ENCODE measurements at places on chromosomes 1 and 21.

DNA sequence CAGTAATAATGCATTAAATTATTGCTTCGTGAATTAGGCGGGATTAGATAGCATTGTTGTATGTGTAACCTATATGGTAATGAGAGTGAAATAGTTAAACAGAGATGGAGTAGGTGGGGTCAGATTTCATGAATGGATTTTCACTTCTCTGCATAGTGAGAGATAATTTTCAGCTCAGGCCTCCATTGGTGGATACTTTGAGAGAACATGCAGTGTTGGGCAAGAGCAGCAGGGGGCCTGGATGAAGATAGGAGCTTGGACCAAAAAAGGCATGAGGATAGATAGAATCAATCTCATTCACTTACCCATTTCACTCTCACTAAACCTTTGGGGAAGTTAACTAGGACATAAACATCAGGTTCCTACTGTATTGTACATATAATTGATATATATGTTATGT is 39.5 kb upstream of the C1orf87 start:
- DNase-seq = no peak

DNA sequence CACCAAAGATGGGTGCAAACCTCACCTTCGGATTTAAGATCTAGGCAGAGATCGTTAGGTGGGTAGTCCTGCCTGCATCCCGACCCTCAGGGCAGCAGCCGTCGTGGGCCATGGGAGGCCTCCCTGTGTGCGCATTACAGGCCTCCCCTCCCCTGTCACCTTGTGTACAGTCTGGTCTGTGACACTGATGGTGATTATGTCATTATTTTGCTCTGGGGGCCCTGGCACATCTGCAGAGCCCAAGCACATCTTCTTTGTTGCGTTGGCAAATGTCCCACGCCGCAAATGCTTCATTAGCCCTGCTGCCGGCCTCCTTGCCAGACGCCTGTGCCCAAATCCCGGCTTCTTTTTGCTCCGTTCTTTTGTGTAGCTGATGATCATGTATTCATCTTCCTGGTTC is 31.7 kb downstream of the PROX1 start:
- DNase-seq = no peak

DNA sequence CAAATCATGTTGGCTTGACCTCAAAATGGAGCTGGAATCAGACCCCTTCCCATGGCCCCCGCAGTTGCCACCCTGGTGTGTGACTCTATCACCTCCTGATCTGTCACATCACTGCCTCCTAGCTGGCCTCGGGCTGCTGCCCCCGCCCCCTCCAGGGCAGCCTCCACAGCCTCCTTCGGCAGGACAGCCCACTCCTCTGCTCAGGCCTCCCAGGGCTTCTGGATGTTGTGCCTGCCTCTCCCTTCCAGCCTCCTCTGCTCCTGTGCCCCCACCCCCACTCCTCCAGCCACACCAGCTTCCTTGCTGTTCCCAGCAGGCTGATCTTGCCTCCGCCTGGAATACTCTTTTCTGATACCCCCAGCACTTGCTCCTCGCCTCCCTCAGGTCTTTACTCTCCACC is 134.4 kb upstream of the EDN2 start:
- no peak for DNase-seq

DNA sequence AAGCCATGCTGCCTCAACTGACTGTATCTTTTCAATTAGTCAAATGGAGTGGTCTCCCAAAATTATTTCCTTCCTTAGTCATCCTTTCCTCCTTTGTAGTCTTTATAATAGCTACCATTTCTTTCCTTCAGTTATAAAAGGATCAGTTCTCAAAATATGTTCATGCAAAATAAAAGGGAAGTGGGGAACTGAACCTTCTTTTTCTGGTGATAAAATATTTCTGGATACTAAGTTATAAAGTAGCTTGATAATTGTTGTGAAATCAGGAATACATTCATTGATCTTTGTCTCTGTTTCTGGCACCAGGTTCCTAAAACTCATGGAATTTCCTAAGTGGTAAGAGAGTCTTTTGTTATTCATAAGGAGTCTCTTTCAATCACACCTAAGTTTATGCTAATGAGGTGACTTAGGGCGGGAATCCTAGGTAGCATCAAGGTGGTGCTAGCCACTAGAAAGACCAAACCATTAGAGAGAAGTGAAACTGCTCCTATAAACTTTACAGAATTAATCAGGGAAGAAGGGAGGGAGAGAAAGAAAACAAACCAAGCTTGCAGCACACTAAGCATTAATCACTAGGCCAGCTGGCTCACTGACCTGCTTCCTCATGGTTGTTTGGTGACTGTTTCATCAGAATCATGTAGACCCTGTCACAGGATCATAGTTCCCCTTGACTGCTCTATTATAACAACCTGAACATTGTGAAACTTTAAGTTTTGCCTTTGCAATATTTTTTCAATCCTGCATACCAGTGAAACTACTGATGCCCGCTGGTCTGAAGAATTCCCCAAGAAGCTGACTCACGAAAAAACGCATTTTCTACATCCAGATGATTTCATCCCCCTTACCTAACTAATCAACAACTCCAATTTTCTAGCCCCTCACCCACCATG is 161.6 kb upstream of the PTBP2 start:
- no peak for DNase-seq

- DNase-seq = no peak
These were observed 1.2 kb downstream of the ABCB10 start for GRCh38 chr1:229557200-229557850.

- DNase-seq = no peak
These were observed 28.3 kb downstream of the HEATR1 start for GRCh38 chr1:236576004-236576403.

DNA sequence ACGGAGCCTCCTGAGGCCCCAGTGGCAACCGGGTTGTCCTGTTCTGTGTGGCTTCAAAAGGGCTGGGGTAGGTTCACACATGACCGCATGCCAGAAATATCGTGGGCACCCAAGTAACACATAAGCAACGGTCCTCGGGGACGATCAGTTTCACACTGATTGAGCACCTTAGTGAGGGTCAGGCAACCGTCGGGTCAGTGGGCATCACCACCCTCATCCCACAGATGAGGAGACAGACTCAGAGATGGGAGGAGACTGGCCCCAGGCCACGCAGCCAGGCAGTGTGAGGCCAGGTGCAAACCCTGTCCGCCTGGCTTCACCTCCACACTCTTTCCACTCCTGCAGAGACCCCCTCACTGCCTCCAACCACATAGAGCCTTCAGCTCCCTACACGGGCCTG is 309.8 kb downstream of the MATN1 start:
- DNase-seq = no peak

GRCh38 chr1:51847294-51847920 is 31.1 kb downstream of the NRDC start:
- DNase-seq = no peak

DNA sequence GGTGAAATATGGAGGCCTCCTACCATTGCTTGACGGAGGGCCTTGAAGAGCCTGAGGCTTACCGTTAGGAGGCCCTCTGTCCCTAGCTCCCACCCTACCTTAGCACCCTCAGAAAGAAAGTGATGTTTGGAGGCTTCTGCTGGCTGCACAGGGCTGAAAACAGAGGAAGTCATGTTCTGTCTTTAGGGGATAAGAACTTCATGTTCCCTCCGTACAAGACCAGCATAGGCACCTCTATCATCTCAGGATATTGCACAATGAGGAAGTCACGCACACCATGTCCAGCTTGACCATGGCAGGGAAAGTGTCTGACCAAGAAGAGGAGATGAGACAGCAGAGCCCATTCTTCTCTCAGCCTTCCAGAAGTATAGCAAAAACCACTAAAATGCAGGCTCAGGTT is 13.8 kb downstream of the ADORA3 start:
- DNase-seq = no peak

- DNase-seq = peak; percentile 84
These were observed 26.9 kb upstream of the RAP1A start for GRCh38 chr1:111592389-111593361.

DNA sequence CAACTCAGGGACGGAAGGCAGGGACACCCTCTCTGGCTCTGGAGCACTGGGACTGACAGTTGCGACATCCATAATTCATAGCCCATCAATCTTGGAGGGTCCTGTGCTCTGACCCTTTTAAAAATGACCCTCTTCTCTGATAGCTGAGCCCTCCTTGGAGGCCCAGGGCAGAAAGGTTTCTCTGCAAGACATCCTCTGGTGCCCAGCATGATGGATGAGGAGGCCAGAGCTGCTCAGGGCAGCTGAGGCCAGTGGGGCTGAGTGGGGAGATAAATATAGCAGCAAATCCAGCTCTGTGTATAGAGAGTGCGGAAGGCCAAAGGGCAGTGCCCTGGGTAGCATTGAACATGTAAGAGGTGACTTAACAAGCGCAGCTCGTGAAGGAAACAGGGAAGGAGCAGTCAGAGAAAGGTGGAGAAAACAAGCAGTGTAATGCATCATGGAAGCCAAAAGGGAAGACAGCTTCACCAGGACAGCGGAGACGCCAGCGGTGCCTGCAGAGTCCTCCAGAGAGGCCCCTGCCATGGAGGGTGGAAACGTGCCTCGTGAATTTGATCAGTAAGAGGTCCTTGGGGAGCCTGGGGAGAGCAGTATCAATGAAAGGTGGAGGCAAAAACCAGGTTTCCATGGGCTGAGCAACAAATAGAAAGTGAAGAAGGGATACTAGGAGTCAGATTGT is 50.4 kb upstream of the FMOD start:
- DNase-seq = no peak

GRCh38 chr1:42318601-42319000 is 16.4 kb downstream of the FOXJ3 start:
- DNase-seq = no peak

DNA sequence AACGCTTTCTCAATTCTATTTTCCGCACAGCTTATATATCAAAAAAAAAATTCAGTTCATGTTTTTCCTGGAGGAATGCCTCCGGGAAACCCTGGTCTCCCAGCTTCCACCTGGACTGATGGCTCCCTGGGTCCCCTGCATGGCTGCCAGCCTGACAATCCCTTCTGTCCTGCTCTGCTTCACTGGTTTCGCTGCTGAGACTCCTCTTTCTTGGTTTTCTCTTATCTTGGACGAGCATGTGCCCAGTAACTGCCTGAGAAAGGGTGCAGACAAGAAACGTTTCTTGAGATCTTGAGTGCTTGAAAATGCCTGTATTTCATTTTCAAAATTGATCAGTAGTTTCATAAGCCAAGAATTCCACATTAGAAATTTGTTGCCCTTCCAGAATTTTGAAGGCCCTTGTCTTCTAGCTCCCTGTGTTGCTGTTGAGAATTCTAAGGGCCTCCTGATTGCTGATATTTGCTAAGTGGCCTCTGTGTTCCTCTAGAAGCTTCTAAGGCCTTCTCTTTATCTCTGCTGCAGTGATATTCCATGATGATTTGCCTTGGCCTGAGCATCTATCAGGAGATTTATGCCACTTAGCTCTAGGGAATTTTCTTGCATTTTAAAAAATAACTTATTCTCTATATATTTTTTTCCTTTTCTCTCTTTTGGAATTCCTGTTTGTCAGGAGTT is 44.7 kb downstream of the ETS2 start:
- no peak for DNase-seq

- no peak for DNase-seq
These were observed 255.9 kb downstream of the NFIA start for GRCh38 chr1:61337981-61338848.

GRCh38 chr1:204970937-204971336 is 72.1 kb upstream of the CNTN2 start:
- no peak for DNase-seq

GRCh38 chr1:10128101-10128765 is 82.1 kb upstream of the KIF1B start:
- DNase-seq = no peak

GRCh38 chr1:206946261-206946660 is at the start of gene PIGR:
Gene PIGR, minus strand, starts transcription at chr1:206946466. Its CDS starts 5,935 bp downstream, at chr1:206940531.
- no peak for DNase-seq

GRCh38 chr21:27196651-27197050 is 229.8 kb upstream of the ADAMTS5 start:
- DNase-seq = no peak

DNA sequence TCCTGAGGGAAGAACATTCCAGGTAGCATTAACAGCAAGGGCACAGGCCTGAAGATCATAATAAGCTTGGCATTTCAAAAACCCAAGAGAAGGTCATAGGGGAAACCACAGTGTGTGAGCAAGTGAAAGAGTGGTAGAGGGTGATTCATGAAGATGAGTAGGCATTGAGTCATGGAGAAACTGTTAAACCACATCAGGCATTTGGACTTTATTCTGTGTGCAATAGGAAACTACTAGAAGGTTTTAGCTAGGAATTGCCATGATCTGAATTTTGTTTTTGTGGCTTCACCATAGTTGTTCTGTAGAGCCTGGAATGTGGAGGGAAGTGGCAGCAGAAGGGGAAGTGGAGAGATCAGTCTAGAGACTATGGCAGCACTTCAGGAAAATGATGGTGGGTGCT is 359.0 kb upstream of the PTBP2 start:
- no peak for DNase-seq

GRCh38 chr1:174296309-174296708 is 137.0 kb downstream of the RABGAP1L start:
- no peak for DNase-seq

GRCh38 chr1:43526002-43526401 is 4.7 kb upstream of the PTPRF start:
- DNase-seq = no peak

- DNase-seq = no peak
These were observed 16.0 kb downstream of the RAP1GAP start for GRCh38 chr1:21652937-21653743.

DNA sequence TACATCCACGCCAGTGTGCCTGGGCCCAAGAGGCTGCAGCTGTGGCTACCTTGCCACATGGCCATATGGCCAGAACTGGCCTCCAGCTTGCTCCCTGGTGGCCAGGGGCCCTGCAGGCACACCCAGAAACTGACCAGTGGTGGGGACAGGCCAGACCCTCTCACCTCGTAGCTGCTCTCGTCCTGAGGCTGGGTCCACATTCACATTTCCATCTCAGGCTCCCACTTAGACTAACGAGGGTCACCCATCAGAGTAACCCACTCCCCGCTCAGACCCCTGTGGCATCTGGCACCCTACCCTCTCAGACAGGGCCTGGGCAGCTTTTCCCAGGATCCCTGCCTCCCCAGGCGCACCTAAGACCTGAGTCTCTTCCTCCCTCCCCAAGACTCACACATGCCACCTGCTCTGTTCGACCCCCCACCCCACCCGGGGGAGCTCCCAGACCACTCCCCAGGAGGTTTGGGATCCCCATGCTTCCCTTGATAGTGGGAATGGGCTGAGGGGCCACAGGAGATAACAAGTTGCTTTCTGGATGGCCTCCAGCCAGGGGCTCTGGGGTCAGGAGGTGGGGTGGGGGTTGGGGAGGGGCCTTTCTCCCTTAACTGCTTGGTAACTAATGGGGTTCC is 21.3 kb upstream of the RNU1-4 start:
- no peak for DNase-seq

Measured in CD8-positive, alpha-beta memory T cell (primary cell).